AG04450 (cell line): ENCODE measurements at places on chromosomes 12 and 14. TPM values are rescaled to one million over a fixed set of nuclear protein-coding genes. Genes with fewer than 3 reads are reported as not detected.

Gene ANO2
- polyA plus RNA-seq = 0.09 TPM in 1 of 2 replicates, not detected in the other

Gene LIN7A
- 8.1 and 10.4 TPM in 2 replicates for polyA plus RNA-seq

Gene TSPAN19
- polyA plus RNA-seq = not detected in 2 replicates

Gene LRRC43
- 0.27 and 0.48 TPM in 2 replicates for polyA plus RNA-seq

Gene C1QL4
- polyA plus RNA-seq = 0.06 TPM in 1 of 2 replicates, not detected in the other

DNA sequence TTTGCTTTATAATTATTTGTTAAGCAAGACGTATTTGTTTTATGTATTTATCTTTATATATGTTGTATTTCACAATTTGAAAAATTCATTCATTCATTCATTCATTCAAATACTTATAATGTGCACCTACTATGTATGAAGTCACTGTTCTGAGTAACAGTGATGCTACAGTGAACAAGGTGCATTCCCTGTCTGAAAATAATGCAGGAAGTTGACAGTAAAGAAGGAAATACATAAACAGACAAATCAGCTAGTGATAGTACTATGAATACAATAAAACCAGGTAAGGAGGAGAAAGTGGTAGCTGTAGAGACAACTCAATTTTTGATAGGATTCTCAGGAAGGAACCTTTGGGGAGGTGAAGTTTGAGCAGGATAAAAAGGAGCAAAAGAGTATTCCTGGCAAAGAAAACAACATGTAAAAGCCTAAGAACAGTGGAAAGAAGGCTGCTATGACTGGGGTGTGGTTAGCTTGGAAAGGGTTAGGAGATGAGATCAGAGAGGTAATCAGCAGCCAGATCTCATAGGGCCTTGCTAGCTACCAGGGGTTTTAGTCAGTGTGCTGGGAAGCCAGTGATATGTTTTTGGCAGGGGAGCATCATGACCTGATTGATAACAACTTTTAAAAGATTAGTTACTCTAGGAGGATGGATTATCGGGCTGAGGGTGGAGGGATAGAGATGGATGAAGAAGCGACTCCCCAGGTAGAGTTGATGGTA is 17.4 kb downstream of the BICDL1 start:
- no peak for DNase-seq

DNA sequence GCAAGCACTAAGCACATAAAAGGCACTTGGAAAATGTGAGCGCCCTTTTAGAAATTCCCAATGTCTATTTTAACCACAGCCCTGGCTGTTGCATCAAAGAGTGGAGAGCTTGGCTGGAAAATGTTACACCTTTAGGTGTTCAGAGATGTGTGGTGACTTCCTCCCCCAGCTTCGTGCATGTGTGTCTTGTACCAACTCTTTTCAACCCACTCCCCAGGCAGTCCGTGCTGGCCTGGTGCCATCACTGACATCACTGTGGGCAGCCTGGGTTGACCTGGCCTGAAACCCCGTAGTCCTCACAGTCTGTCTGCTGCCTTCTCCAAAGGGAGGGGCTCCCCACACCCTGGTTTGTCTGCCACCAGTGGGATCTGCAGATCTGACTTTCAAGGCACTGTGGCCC is 101.8 kb downstream of the SCARB1 start:
- no peak for DNase-seq

DNA sequence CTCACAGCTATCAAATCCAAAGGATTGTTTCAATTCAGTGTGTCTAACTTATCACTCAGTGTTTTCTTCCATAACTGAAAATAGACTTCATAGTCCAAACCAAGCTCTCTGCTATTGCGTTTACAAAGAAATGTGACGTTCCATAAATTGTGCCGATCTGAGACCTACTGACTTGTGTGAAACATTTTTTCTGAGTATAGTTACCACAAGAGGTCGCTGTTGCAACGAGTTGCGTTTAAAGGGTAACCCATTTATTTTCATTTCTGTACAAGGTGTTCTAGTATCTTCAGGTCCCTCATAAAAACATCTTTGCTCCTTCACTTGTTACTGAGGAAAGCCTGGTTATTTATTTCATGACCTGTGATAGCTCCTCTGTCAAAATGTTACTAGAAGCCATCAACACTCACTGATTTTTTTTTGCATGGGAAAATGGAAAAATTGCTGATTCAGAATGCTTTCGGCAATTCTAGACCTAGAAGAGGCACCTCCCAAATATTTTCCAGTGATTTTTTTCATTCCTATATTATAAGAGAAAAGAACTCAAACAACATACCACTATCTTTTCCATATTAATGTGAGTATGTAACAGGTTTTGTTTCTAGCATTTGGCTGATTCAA is 60.9 kb upstream of the OR4E1 start:
- DNase-seq = no peak

DNA sequence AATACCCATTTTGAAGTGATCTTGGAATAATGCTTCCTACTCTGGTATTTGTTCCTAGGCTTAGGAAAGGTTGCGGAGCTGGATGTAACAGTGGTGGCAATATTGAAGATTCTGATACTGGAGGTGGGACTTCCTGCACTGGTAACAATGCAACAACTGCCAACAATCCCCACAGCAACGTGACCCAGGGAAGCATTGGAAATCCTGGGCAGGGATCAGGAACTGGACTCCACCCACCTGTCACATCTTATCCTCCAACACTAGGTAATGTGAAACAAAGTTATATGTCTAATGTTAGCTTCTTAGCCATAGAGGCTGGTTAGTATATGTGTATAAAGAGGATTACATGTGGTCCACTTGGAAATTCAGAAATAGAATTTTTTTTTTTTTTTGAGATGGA is 197.9 kb downstream of the PCNX1 start:
- no peak for DNase-seq

DNA sequence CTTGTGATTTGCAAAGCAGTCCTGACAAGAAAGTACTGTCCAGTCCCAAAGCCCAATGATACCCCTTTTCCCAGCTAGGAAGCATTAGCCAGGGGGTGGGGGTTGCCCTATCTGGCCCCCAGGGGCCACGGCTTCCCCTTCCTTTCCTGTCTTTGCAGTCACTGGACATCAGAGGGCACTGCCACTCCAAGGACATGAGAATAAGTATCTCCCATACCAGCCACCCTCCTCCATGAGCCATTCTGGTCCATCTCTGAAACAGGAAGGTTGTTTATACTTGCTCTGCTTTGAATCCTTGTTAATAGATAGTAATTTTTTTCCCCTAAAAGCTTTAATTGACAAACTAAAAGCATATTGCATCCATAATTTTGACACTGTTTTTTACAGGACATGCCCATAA is 29.7 kb downstream of the RBM19 start:
- no peak for DNase-seq

DNA sequence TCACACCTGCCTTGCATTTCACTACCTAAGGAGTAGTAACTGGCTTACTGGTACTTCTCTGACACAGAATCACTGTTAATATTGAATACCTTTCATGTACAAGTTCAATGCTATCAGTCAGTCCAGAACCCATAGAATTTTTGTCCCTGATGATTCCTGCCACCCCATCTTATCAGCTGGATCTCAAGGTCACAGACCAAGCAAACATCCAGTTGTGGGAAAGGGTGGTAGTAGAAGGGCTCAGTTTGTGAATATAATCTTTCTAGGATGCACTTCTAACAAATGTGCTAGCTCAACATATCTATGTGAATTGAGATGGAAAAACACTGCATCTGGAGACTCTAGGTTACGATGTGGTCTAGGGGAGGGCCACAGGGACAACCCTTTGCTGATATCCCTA is 14.1 kb downstream of the PPP1CC start:
- DNase-seq = no peak

DNA sequence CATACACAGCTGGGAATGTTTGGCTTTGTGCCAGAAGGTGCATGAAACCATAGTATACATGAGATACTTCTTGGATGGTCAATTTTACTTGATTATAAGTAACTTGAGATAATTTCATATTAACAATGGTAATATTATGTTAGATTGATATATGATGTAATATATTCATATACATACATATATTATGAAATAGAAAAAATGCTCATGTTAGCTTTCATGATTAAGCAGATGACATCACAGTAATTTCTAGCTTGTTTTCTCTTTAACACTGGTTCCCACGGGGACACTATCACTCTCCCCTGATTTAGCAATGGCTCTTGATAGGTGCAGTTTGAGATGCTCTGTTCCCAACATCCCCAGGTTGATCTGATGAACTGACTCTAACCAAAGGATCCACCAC is 35.4 kb upstream of the NTF3 start:
- DNase-seq = no peak

GRCh38 chr12:29726321-29726692 is 57.4 kb downstream of the TMTC1 start:
- no peak for DNase-seq

DNA sequence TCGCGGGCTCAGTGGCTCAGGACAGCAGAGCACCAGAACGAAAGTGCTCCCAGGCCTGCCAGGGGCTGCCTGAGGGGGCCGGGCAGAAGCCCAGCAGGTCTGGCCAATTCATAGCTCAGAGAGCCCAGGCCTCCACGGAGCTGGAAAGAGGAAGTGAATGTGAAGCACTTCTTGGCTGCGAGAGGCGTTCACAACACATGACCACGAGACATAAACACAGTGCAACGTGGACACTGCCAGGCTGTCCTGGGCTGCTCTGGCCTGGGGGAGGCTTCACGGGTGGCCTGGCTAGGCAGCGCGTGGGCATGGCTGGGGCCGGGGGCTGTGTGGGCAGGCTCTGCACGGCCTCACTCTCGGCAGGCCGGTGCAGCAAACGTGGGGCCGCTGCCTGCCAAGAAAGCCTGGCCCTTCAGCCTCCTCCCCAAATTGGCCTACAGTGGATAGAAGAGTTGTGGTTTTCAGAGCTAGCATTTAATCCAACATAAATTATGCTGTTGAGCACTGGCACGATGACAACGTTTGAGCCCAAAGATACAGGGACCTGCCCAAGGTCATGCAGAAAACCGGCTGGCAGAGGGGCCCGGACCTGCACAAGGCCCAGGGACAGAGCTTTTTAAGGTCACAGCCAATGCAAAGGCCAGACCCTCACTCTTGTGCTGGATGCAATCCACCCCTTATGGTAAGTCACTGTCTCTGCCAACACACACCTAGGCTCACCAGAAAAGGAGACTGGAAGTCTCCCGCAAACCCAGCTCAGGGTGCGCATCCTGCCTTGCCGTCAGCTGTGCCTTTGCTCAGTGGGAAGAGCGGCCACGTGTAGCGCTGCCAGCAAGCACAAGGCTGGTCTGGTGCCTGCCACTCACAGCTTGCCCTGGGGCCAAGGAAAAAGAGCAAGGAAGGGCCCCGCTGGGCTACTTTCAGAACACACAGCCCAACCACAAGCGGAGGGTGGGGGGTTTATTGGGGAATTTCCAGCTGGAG is 8.6 kb downstream of the SLC25A29 start:
- DNase-seq = peak; percentile 67

- peak; percentile 79 for DNase-seq
Measured at GRCh38 chr14:60723907-60724618, at the start of gene SIX4. Gene SIX4, minus strand, starts transcription at chr14:60724351. Its CDS starts 277 bp downstream, at chr14:60724074.

DNA sequence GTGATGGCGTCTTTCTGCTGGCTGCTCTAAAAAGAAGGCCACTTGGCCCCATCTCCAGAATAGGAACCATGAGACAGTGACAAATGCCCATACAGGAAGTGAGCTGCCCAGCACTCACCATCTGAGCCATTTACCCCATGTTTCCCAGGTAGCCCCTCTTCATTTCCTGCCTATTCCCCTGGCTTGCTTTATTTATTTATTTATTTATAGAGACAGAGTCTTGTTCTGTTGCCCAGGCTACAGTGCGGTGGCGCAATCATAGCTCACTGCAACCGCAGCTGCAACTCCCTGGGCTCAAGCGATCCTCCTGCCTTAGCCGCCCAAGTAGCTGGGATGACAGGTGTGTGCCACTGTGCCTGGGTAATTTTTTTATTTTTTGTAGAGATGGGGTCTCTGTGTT is 71.2 kb downstream of the RIN3 start:
- DNase-seq = no peak

- DNase-seq = no peak
Measured at GRCh38 chr14:87497301-87497700, 495.7 kb downstream of the GALC start.

GRCh38 chr12:5232291-5232690 is 188.6 kb downstream of the KCNA5 start:
- no peak for DNase-seq

DNA sequence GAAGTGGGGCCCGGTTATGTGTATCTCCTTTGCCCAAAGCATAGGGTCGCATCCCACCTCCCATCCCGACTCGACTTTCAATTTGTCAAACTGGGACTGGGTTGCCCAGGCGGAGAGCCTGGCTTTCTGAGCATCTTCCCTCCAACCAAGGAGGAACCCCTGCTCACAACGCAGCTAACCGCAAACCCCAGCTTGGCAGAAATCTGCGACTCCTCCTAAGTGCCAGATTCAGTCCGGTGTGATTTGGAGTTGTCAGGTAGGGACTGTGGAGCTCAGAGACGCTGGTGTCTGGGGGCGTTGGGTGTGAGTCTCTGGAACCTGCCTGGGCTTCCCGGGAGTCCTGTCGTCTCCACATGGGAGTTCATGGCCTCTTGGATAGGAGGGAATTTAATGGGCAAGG is 1126.7 kb downstream of the AACS start:
- no peak for DNase-seq

DNA sequence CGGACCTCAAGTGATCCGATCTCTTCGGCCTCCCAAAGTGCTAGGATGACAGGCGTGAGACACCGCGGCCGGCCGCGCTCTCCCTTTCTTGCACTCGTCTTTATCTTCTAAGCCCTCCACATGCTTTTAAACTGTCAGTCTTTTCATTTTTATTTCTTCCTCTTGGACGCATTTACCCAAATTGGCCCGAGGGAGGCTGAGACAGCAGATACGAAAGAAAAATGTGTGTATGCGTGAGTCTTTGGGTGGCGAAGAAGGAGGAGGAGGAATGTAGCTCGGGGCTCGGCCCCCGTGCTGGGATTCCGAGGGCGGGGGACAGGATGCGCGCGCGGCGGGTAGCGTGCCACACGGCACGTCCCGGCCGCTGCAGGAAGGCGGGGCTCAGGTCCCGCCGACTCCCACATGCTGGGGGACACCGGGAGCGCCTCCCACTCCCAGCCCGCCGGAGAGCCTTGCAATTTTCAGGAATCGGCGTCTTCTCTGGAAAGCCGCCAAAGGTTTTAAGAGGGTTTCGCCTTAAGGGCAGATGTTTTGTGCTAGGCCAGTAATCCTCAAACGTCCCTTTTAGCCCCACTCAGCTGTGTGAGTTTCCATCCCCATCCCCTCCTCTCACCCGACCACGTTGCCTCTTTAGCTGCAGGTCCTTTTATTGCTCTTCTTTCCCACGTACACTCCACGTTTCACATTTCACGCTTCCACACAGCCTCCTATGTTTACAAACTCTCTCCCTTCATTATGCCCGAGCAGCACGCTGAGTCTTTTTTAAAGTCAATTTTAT is 34.7 kb upstream of the SLC2A3 start:
- peak; percentile 68 for DNase-seq

GRCh38 chr12:124759841-124760503 is 103.7 kb downstream of the SCARB1 start:
- DNase-seq = no peak

GRCh38 chr14:52011523-52011922 is 22.2 kb downstream of the RTRAF start:
- no peak for DNase-seq

- no peak for DNase-seq
Measured at GRCh38 chr12:117141097-117141898, 42.1 kb upstream of the TESC start.

- no peak for DNase-seq
Measured at GRCh38 chr12:94717108-94717507, 66.8 kb upstream of the TMCC3 start.

GRCh38 chr12:124231980-124232653 is 62.8 kb upstream of the RFLNA start:
- no peak for DNase-seq
